ENCODE measurements at places on chromosomes 1 and 21. TPM values are rescaled to one million over a fixed set of nuclear protein-coding genes. Genes with fewer than 3 reads are reported as not detected.

DNA sequence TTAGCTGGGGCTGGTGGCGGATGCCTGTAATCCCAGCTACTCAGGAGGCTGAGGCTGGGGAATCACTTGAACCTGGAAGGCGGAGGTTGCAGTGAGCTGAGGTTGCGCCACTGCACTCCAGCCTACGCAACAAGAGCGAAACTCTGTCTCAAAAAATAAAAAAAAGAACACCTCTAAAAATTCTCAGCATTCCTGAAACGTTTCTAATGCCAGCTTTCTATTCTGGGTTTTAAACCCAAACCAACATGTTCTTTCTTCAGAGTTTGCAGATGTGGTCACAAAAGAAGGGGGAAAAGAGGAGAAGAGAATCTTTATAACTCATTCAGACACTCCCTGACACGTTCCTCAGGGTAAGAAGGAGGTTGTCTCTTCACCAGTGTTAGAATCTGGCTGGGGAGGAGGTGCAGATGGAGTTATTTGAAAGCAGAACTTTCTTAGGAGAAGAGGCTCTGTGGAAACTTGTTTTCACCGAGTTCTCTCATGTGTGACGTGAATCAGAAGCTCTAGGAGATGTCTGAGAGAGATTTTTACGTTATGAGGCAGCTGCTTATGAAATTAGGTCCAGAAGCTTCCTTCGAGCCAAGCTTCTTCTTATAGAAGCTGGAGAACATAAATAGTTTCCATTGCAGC is 17.8 kb upstream of the CNR2 start:
- H3K4me3 ChIP-seq, result no peak overlapping the region
- peak; percentile 34 for DNase-seq
- H3K27me3 ChIP-seq, result no peaks in the 10 kb centered on the region
- H3K27ac ChIP-seq, result peak overlapping the region; percentile 67

DNA sequence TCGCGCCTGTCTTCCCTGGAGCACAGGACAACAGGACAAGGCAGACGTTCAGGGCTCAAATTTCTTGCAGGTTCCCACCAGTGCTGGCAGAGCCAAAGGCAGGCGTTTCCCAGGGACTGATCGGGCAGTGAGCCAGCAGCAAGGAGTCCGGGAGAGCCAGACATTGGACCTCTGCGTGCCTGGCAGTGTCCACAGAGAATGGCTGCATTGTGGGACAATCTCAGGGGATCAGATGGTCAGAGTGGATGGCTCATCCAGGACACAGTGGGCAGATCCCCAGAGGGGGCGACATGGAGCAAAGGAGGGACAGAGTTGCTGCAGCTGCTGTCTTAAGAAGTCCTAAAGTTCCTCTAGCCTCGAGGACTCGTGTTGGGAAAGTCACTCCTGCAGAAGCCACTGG is 4.6 kb downstream of the TMEM63A start:
- H3K4me1 ChIP-seq, result peaks cover 6% of the 10 kb centered on the region
- H3K4me3 ChIP-seq, result no peak overlapping the region
- DNase-seq, result peak; percentile 33
- no peaks in the 10 kb centered on the region for H3K27me3 ChIP-seq
- peaks cover 4% of the 10 kb centered on the region for H3K36me3 ChIP-seq

- H3K4me1 ChIP-seq, result peaks cover 58% of the 10 kb centered on the region
- no peaks in the 10 kb centered on the region for H3K27me3 ChIP-seq
- no peaks in the 10 kb centered on the region for H3K36me3 ChIP-seq
- peak overlapping the region; percentile 78 for H3K27ac ChIP-seq
Observed at GRCh38 chr1:116489231-116489697, 81.6 kb downstream of the CD58 start.

GRCh38 chr21:41973861-41974751 is 20.3 kb upstream of the C2CD2 start:
- H3K36me3 ChIP-seq, result no peaks in the 10 kb centered on the region
- H3K4me1 ChIP-seq, result peaks cover 1% of the 10 kb centered on the region
- H3K27ac ChIP-seq, result no peak overlapping the region
- no peak for DNase-seq
- no peaks in the 10 kb centered on the region for H3K27me3 ChIP-seq

DNA sequence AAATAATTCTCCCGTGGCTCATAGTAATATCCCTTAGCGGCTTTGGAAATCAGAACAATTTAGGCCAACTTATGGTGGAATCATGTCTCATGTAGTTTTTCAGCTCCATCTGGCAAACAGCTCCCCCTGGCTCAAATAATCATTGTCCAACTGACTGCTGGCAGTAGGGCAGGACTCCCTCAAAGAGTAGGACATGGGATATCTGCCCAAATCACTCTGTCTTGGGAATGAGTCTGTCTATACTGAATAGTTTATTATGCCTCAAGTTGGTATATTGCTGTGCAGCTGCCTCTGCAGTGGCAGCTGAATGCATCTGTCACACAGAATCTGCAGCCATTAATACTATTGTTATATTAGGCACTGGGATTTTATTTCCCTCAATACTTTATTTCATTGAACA is 255.7 kb downstream of the COL11A1 start:
- no peak overlapping the region for H3K27ac ChIP-seq
- no peak overlapping the region for H3K4me3 ChIP-seq
- no peaks in the 10 kb centered on the region for H3K27me3 ChIP-seq
- no peaks in the 10 kb centered on the region for H3K36me3 ChIP-seq
- DNase-seq, result no peak

GRCh38 chr1:8879922-8880676 is 1.6 kb upstream of the ENO1 start:
- H3K36me3 ChIP-seq, result peaks cover 25% of the 10 kb centered on the region
- peak overlapping the region; percentile 99 for H3K27ac ChIP-seq
- H3K4me1 ChIP-seq, result peaks cover 23% of the 10 kb centered on the region
- H3K27me3 ChIP-seq, result no peaks in the 10 kb centered on the region
- peak overlapping the region; percentile 100 for H3K4me3 ChIP-seq

GRCh38 chr1:154014154-154014907 is 23.8 kb downstream of the RPS27 start:
- no peaks in the 10 kb centered on the region for H3K4me1 ChIP-seq
- no peak for DNase-seq
- H3K36me3 ChIP-seq, result no peaks in the 10 kb centered on the region
- no peaks in the 10 kb centered on the region for H3K27me3 ChIP-seq
- no peak overlapping the region for H3K27ac ChIP-seq

DNA sequence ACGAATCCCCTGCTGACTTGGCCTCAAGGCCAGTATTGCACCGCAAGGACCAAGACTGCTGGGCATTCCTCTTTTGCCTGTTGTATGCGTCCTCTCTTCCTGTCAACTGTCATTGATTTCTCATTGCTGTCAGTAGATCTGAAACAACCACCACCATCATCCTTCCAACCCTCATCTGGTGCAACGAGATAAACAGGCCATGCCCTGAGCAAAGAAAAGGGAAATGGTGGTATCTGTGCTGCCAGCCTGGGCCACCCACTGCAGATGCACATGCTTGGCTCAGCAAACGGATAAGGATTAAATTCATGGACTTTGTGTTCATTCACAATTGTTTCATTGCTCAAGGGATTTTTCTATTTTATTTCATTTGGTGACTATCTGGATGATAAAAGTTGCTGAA is 13.6 kb downstream of the OXCT2 start:
- H3K27ac ChIP-seq, result no peak overlapping the region
- peaks cover 34% of the 10 kb centered on the region for H3K36me3 ChIP-seq
- no peak for DNase-seq
- no peak overlapping the region for H3K4me3 ChIP-seq

DNA sequence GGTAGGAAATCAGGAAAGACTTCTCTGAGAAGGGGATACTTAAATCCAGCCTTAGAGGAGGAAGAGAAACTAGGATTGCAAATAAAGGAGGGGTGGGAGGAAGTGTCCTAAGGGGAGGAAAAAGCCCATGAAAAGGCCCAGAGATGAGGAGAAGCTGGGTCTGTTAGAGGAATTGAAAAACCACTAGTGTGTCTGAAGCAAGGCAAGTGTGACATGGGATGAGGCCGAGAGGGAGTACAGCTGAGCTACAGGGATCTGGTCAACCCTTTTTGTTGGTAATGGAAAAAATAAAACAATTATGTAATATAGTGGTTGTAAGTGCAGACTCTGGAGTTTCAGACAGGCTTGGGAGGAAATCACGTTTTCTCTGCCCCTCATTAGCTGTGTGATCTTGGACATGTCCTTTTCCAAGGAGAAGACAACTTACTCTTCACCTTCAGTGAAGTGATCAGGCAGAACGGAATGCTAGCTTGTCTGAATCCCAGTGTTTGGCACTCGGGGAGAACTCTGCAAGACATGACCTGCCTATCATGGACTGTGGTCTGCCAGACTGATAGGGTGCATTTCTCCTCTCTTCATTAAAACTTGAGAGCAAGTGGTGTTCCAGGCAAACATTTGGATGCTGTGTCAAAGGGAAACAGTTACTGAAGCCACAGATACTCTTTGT is 7.4 kb upstream of the S100A10 start:
- DNase-seq, result no peak
- H3K27ac ChIP-seq, result no peak overlapping the region
- H3K36me3 ChIP-seq, result no peaks in the 10 kb centered on the region
- no peak overlapping the region for H3K4me3 ChIP-seq

GRCh38 chr1:55144886-55145285 is 70.3 kb downstream of the USP24 start:
- DNase-seq, result no peak
- no peak overlapping the region for H3K27ac ChIP-seq
- H3K4me1 ChIP-seq, result no peaks in the 10 kb centered on the region
- peaks cover 64% of the 10 kb centered on the region for H3K36me3 ChIP-seq

DNA sequence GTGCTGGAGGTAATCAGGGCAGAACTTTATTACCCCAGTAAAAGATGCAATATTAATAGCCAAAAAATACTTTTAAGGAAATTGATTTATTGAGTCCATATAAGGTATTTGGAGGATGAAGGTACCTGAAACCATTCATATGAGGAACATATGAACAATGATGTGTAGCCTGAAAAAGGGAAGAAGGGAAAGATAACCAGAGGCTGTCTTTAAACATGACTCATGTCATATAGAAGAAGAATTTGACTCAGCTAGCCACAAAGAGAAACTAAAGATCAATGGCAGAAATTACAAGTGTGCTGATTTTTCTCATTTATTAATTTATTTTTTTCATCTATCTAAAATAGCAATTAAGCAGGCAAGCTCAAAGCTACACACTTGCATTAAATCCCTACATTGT is 136.2 kb upstream of the DUSP10 start:
- no peaks in the 10 kb centered on the region for H3K36me3 ChIP-seq
- H3K27ac ChIP-seq, result no peak overlapping the region
- no peak for DNase-seq
- H3K27me3 ChIP-seq, result no peaks in the 10 kb centered on the region
- H3K4me1 ChIP-seq, result no peaks in the 10 kb centered on the region

DNA sequence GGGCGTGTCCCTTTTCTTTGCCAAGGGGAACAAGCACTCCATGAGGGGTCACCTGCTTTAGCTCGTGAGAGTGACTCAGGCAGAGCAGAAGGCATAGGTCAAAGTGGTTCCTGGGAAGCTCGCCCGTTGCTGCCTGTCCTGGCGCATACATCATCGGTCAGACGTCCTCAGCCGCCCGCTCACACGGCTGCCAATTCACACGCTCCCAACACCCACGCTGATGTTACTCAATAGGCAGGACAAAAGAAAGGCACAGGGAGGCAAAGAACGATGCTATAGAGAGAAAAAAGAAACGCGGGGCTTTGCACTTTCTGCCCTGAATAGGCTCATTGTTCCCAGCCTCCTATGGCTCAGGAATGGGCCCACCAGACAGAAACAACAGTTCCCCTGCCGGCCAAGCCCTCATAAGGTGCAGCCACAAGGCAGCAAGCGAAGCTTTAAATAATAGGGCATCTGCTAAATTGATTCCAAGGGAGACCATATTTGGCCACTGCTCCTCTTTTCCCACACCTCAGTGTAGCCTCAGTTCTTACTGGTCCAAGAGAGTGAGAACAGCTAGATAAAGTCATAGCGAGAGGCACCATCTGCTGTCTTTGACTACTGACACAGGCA is 38.7 kb downstream of the VTCN1 start:
- H3K36me3 ChIP-seq, result no peaks in the 10 kb centered on the region
- no peak for DNase-seq
- no peak overlapping the region for H3K27ac ChIP-seq
- no peak overlapping the region for H3K4me3 ChIP-seq
- H3K4me1 ChIP-seq, result no peaks in the 10 kb centered on the region

GRCh38 chr1:9233241-9233941 is 1.2 kb upstream of the H6PD start:
- H3K4me3 ChIP-seq, result no peak overlapping the region
- H3K27ac ChIP-seq, result no peak overlapping the region
- DNase-seq, result no peak
- no peaks in the 10 kb centered on the region for H3K36me3 ChIP-seq
- no peaks in the 10 kb centered on the region for H3K4me1 ChIP-seq

- peak; percentile 72 for DNase-seq
- H3K27ac ChIP-seq, result peak within 1 kb of the TSS; percentile 87
- H3K27me3 ChIP-seq, result no peaks in the 10 kb centered on the region
- H3K4me3 ChIP-seq, result peak within 1 kb of the TSS; percentile 78
- no peaks in the 10 kb centered on the region for H3K36me3 ChIP-seq
Observed at GRCh38 chr1:41241749-41242341, at the start of gene SCMH1. Gene SCMH1 (minus strand): TSS chr1:41242306. CDS start chr1:41186133, 56,173 bp downstream.

DNA sequence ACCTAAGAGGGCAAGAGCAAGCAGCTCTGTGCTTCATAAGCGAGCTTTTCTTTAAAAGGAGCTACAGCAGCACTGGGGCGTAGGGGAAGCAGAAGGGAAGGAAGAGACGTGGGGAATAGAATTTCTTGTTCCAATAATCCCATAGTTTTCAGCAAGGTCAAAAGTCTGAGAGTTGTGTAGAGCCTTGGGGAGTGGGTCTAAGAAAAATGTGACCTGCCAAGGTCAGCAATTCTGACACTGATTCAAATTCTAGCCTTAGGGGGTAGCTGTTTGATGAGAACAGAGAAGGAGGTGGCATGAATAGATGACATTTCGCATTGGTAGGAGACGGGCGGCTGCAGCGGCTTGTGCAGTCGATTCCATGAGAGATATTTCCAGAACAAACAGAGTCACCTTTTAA is 22.4 kb downstream of the PRRX1 start:
- H3K27me3 ChIP-seq, result peaks cover 3% of the 10 kb centered on the region
- no peak for DNase-seq
- no peaks in the 10 kb centered on the region for H3K36me3 ChIP-seq
- no peak overlapping the region for H3K4me3 ChIP-seq
- no peak overlapping the region for H3K27ac ChIP-seq

GRCh38 chr1:29592261-29592615 is 355.9 kb downstream of the PTPRU start:
- no peaks in the 10 kb centered on the region for H3K36me3 ChIP-seq
- no peak overlapping the region for H3K4me3 ChIP-seq
- H3K27me3 ChIP-seq, result peaks cover 24% of the 10 kb centered on the region
- no peak overlapping the region for H3K27ac ChIP-seq

The CYP4A11 gene
- total RNA-seq, result not detected

The SLC22A15 gene
- total RNA-seq, result 0.39 TPM

The AMY1A gene
- not detected for total RNA-seq

The TAS1R1 gene
- not detected for total RNA-seq

The COL16A1 gene
- total RNA-seq, result 26.6 TPM

The CASZ1 gene
- 1.9 TPM for total RNA-seq

The KIFAP3 gene
- total RNA-seq, result 17.3 TPM

The ERG gene
- not detected for total RNA-seq

The CLCA1 gene
- not detected for total RNA-seq

The CELA3B gene
- total RNA-seq, result not detected

The WDR3 gene
- 70.1 TPM for total RNA-seq

Data from A673 (cell line).